ENCODE measurements at places on chromosomes 5 and 9.

DNA sequence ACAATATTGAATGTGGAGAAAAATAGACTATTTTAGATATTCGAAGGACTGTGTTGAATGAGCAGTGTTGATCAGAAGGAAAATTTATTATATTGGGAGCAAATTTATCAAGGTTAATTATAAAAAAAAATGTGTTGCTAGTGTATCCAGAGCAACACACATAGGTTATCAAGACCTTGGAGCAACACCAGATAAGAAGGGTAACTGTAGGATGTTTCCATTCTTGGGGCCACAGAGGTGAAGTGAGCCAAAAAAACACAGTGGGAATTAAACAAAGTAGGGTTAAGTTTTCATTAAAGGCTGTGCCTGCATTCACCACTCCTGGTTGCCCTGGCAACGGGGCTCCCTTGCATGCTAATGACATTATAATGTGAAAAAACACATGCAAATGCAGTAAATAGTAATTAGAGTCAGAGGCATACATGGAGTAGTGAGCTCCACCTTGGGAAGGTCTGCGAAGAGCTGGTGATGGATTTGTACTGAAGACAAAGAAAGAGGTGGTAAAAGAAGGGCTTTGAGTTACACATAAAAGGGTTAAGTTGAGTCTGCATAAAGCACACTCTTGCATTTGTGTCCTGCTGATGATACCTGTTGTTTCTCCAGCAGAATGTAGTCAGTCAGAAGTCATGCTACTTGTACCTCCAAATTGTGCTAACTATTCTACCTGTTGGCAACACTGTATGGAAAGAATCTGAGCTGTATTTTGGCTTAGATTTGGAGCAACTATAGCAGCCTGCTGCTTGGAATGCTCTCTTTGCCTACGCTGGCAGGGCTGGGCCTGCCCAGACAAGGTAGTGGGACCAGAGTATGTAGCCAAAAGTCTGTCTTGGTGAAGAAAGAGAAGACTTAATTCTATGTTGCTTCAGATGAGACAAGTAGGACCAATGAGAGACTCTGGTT lies 59.6 kb downstream of the ATG10 start:
- DNase-seq, result no peak

DNA sequence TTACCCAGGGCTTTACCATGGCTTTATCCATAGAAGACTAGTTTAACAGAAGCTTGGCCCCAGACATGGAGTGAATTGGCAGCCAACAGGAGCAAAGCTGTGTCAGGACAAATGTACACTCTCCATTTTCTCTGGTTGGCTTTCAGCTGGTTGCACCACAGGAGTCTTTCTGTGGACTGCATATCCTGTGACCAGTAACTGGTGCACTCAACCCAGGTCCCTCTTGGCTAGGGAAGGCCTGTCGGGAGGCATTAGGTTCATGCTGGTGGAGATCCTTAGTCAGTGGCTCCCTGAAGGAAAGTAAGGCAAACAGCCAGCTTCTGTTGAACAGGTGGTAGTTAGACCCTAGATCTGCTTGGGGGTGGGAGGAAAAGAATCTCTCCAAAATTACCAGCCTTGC lies 146.9 kb upstream of the TLX3 start:
- DNase-seq, result no peak

DNA sequence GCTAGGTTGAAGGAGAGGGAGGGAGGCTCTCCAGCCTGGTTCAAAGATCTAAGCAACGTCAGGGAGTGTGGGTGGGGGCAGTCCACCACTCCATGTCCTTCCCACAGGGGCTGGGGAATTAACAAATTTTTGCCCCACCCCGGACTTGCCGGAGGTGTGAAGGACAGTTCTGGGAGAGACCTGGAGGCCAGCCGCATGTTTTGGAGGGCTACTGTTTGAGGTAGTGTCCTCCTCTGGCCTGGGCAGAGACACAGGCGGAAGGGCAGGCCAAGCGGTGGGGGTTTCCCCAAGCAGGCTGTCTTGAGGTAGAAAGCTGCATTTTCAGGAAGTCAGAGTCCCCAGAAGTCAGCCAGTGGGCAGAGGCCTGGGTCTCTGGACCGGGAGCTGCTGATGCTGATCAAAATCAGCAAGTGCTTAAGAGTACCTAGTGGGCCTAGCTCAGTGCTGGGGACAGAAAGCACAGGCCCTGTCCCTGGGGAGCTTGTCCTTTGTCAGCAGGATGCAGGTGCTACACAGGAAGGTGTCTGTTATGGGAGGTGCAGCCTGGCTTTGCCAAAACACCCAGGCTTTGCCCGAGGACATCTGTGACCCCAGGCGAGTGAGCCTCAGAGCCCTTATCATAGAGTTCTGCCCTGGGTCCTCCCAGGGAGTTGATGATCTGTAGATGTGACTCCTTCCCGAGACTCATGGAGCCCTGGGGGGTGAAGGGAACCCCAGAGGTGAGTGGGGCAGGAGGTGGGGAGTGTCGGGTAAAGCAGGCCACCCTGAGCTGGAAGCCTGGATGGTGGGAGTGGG lies 18.5 kb downstream of the JADE2 start:
- DNase-seq, result no peak

DNA sequence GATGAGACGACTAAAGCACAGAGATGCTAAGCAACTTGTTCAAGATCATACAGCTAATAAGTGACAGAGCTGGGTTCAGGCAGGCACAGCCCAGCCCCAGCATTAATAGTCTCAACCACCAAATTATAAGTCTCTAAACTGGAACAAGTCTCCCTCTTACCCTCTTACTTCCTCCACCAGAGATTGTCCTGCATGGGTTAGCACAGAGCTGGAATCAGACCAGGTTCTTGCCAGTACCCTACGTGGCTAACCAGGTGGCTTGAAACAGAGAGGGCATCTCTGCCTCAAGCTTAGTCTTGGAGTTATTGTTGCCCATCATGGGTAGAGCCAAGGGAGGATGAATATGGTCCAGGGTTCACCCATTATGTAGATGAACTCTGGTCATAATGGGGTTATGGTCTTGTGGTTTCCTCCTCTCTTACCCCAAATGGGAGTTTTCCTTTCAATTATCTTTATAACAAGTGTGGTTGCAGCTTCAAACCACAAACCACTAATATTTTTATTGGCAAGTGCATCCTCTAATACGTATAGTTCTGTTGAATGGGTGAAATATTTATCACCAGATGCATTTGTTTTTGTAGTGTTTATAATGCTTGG lies 8.3 kb upstream of the XPA start:
- DNase-seq, result no peak

Measured in stimulated activated CD8-positive, alpha-beta memory T cell treated with anti-CD3 and anti-CD28 coated beads, Interleukin-15, amount 100 ng/mL, for 1 hour (primary cell).